NCI-H524 treated with DMSO at 0.1 percent for 48 hours (cell line): ENCODE measurements at places on chromosomes 4 and X.

DNA sequence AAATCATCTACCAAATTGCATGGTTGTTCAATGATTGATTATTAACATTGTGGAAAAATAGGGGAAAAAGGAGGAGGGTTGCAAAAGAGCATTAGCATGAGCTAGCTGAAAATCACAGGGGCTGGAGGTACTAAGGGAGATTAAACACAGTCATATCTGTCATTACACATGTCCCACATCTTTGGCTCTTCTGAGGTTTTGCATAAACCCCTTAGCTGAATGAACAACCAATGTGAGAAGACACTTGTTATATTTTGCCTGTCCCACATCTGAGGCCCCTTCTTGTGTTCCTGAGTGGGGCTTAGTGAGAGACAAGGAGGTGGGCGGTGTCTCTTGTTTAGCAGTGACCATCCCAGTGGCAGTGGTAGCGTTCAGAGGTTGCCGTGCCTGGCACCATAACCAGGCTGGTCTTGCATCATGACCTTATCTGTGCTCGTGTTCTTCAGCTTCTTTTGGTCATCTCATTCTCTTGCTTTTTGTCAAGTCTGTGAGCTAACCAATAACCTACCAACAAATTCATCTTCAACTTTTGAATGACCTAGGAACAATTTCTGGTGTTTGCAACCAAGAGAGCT lies 95.6 kb downstream of the MID1IP1 start:
- no peak for DNase-seq

GRCh38 chr4:17064959-17065358 lies 166.5 kb upstream of the LDB2 start:
- peak; percentile 43 for DNase-seq

- DNase-seq = no peak
Observed at GRCh38 chrX:25178555-25178954, 162.8 kb upstream of the ARX start.

DNA sequence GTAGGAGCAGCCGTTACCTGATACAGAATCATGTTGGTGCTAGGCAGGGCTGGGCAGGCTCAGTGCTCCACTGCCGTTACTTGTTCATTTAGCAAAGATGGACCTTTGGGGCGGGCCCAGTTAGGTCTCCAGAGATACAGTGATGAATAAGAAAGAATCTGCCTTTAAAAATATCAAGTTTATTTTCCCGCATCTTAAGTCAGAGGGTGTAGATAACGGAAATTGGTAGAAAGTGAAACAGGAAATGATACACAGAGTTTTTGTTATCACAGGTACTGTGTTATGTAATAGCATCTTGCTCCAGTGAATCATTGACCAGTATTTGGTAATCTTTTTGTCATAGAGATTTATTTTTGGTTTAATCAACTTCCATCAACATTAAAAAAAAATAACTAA lies 5.5 kb downstream of the TMEM131L start:
- DNase-seq = no peak

DNA sequence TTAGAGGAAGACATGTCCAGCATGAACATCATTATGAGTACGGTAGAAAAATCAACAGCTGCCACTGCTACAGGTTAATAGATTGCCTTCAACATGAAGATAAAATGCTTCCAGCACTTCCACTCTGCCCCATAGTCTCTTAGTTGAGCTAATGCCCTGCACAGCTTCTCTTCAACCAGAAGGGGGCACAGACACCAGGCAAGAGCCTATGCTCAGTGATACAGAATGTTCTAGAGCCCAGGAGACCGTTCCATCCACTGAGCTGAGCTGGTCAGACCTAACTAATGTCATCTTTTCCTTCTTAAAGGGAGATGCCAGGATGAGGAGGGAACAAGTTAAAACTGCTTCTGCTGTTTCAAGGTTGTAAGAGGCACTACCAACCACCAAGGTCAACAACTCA lies 42.2 kb downstream of the SMIM10L2A start:
- no peak for DNase-seq
